Mucosa of descending colon (tissue), 3 donors: ENCODE measurements at places on chromosomes 5 and 9. TPM values are rescaled to one million over a fixed set of nuclear protein-coding genes. Genes with fewer than 3 reads are reported as not detected.

NFIB gene
- total RNA-seq = 62.6 TPM

PAEP gene
- total RNA-seq = not detected

HSPA9 gene
- 173 TPM for total RNA-seq

CNTNAP3 gene
- total RNA-seq = 16.5 TPM

GPR151 gene
- total RNA-seq = not detected

CXCL14 gene
- 16.7 TPM for total RNA-seq

ZNF462 gene
- 54.7 TPM for total RNA-seq

CTXN3 gene
- not detected for total RNA-seq

PTPDC1 gene
- total RNA-seq = 8.0 TPM
